ENCODE measurements at places on chromosomes 3 and 15.

- no peak for DNase-seq
Observed at GRCh38 chr3:71125738-71126137, 457.8 kb downstream of the FOXP1 start.

DNA sequence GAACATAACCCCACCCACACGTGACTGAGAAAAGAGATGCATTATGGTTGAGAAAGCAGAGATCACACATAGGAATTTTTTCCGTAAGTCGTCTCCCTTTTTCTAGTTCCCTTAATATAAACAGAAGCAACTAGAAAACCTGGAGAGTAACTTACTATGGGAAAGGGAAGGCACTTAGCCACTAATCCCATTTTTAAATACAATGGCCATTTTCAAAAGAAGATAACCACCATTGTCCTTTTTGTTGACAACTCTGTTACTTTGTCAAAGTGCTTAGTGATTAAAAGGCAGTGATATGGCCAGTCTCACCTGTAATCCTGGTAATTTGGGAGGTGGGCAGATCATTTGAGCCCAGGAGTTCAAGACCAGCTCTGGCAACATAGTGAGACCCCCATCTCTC is 184.4 kb upstream of the UMPS start:
- DNase-seq, result no peak

DNA sequence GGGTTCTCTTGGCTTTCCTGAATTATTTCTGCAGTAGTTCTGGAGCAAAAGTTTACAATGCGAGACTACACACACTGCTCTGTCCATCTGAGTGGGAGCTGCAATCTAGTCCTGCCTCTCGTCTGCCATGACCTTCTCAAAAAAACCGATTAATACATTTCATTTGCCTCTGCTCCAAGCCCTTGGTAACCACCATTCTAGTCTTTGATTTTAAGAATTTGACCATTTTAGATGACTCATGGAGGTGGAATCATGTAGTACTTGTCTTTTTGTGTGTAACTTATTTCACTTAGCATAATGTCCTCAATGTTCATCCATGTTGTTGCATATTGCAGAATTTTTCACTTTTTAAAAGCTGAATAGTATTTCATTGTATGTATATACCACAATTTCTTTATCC is 356.9 kb downstream of the SV2B start:
- peak; percentile 48 for DNase-seq

- DNase-seq, result no peak
Observed at GRCh38 chr3:99863588-99863987, 45.9 kb downstream of the CMSS1 start.

DNA sequence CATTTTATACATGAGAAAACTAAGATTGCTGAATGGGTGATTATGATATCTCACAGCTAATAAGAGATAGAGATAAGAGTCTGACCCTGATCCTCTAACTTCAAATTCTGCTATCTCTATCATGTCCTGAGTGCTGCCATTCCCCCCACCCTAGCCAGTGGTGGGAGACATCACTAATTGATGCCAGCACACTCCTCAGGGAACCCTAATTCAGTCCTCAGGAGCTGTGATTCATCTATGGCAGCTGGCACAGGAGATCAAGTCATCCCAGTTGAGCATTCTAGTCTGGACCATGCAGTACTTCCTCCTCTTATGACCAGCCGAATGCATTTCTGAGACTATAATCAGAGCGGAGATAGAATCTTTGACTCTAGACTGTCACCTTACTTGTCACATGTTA is 71.9 kb downstream of the SYNM start:
- DNase-seq, result no peak

GRCh38 chr15:55118344-55118870 is 78.3 kb downstream of the RSL24D1 start:
- no peak for DNase-seq

- DNase-seq, result no peak
Observed at GRCh38 chr15:78242128-78242527, 7.8 kb upstream of the ACSBG1 start.

DNA sequence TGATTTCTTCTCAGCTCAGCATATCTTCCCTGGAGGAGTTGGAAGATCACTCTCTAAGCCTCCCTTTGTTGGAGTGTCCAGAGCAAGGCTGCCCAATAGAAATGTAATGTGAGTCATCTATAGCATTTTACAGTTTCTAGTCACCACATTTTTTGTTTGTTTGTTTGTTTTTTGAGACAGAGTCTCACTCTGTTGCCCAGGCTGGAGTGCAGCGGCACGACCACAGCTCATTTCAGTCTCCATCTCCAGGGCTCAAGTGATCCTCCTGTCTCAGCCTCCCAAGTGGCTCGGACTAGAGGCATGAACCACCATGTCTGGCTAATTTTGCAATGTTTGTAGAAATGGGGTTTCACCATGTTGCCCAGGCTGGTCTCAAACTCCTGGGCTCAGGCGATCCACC is 21.3 kb downstream of the KLHL6 start:
- DNase-seq, result peak; percentile 12

DNA sequence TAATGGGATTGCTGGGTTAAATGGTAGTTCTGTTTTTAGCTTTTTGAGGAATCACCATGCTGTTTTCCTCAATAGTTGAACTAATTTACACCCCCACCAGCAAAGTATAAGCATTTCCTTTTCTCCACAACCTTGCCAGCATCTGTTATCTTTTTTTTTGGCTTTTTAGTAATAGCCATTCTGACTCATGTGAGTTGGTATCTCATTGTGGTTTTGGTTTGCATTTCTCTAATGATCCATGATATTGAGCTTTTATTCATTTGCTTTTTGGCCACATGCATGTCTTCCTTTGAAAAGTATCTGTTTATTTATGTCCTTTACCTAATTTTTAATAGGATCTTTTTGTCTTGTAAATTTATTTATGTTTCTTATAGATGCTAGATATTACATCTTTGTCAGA is 288.2 kb downstream of the EPHA6 start:
- DNase-seq, result peak; percentile 9

GRCh38 chr3:40847551-40847992 is 322.8 kb downstream of the ZNF621 start:
- DNase-seq, result peak; percentile 88

- peak; percentile 52 for DNase-seq
Observed at GRCh38 chr3:67646586-67647234, 7.7 kb downstream of the SUCLG2 start.

DNA sequence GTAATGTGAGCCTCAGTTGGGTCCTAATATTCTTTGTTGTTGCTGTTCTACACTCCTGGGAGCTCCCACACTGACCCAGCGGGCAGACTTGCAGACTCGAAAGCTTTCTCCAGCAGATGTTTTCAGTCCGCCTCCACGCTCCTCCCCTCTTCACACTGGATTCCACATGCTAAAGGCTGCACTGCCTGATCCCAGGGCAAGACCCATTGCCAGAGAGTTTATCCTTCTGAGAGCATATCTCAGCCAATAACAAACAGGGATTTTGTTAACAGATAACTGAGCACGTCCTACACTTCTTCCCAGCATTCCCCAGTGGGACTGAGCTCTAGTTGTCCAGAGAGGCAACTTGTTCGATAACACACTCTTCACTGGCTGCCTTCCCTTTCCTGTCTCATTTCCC is 8.0 kb upstream of the COL6A6 start:
- no peak for DNase-seq

GRCh38 chr3:139226731-139227130 is 117.1 kb upstream of the MRPS22 start:
- no peak for DNase-seq

DNA sequence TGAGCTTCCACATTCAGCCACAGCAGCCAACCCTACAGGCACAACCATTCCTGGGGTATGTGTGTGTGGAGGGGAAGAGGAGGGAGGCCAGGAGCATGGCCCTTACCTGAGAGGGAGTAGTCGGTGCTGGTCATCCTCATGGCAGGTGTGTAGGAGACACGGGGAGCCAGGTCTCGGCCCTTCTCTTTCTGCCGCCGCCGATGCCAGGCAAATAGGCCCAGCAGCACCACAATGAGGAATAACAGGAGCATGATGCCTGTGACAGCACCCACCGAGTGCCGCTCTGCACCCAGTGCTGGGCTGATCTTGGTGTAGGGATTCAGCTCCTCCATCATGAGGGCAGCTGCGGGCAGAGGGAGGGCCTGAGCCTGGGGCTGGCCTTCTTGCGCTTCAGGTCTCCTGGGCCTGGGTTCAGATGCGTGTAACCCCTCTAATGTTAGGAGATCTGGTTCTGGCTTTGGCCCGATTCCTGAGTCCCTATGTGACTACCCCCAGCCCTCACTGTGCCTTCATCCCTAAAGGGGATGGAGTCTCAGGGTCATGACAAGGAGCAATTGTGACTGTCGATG is 44.4 kb downstream of the RAB11A start:
- no peak for DNase-seq

- no peak for DNase-seq
Observed at GRCh38 chr3:52233968-52234367, 5.0 kb downstream of the TWF2 start.

DNA sequence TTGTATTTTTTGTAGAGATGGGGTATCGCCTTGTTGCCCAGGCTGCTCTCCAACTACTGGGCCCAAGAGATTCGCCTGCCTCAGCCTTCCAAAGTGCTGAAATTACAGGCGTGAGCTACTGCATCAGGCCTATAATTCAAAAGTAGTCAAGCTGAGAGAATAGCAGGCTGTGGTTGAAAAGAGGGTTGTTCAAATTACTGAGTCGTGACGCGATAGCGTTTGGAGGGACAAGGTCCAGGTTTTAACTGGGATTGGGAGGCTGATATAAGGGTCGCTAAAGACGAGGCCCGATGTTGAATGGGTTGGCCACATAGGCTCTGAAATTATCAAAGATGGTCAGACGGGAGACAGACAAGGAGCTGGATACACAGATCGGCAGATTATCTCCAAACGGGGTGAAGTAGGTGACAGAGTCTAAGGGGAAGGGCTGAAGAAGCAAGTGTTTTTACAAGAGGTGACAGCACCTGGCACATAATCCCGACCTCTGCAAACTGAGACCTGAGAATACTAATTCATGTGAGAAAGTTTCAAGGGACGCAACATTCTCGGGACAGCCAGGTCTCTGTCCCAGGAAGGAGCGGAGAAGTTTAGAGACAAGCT is 759 bp upstream of the ARID3B start:
- DNase-seq, result peak; percentile 24

GRCh38 chr3:106092792-106093191 is 224.0 kb upstream of the CBLB start:
- DNase-seq, result no peak

- no peak for DNase-seq
Observed at GRCh38 chr3:76871655-76872054, 168.2 kb upstream of the ROBO2 start.

GRCh38 chr15:64515196-64515595 is 54.8 kb downstream of the ZNF609 start:
- no peak for DNase-seq

DNA sequence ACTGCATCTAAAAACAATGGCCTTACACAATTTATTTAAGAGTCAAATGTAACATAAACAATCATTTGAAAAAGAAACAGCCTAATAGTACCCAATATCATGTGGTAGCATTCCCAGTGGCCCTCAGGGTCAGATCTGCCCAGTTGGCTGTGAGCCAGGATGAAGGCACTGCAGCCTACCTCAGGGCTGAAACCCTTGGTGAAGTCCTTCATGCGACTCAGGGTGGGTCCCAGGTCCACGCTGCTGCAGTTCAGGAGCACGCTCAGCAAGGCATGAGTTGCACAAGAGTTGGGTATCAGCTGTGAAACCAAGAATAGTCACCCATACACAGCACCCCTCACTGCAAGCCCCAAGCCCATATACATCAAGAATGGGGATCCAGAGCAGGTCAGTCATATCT is 37.1 kb downstream of the SEMA3G start:
- DNase-seq, result no peak

DNA sequence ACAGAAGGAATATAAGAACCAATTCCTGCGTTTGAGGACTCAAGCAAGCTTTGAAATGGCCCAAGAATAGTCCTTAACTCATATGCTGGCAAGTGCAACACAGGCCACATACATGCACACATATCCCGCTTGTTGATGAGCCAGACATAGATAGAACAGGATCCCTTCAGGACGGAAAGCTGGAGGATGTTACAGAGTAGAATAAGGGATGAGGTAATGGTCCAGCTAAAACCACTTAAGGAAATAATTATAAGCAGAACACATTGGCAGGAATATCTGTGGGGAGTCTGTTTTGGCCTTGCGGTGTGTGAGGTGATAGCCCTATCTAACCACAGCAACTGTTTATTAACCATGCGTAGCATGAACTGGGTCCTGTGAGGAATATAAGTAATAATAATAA is 25.0 kb downstream of the SCG3 start:
- no peak for DNase-seq

GRCh38 chr3:1288805-1289494 is 196.1 kb downstream of the CNTN6 start:
- DNase-seq, result no peak

- no peak for DNase-seq
Observed at GRCh38 chr15:62474771-62475124, 309.7 kb upstream of the C2CD4B start.

DNA sequence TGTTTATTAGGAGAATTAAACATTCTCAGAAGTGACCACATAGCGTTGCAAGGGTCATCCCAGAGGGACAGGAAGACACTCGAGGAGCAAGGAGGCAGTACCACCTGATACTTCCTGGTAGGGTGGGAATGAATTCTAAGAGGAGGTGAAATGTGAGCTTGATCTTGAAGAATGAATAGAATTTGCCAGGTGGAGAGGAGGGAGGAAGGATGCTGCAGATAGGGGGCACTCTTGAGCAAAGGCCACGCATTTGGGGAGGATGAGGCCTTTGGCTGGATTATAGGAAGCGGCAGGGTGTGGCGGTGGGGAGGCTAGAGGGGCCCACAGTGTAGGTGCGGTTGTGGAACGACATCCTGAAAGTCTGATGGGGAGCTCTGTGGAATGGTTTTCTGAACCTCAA is 33.5 kb downstream of the CHCHD6 start:
- no peak for DNase-seq

GRCh38 chr3:13365390-13366379 is 54.4 kb downstream of the NUP210 start:
- DNase-seq, result no peak

GRCh38 chr3:187051724-187052366 is 87.5 kb downstream of the RPL39L start:
- no peak for DNase-seq

DNA sequence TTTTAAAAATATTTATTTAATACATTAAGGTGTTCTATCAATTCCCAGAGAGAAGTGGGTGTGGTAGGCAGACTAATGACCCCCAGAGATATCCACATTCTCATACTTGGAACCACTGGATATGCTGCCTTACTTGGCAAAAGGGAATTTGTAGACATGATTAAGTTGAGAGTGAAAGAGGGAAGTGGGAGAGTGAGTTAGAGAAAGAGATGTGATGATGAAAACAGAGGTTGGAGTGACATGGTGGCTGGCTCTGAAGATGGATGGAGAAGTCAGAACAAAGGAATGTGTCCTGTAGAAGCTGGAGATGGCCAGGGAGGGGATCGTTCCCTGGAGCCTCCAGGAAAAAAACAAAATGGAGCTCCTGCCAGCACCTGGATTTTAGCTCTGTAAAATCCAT is 32.0 kb downstream of the TNFAIP8L3 start:
- no peak for DNase-seq

DNA sequence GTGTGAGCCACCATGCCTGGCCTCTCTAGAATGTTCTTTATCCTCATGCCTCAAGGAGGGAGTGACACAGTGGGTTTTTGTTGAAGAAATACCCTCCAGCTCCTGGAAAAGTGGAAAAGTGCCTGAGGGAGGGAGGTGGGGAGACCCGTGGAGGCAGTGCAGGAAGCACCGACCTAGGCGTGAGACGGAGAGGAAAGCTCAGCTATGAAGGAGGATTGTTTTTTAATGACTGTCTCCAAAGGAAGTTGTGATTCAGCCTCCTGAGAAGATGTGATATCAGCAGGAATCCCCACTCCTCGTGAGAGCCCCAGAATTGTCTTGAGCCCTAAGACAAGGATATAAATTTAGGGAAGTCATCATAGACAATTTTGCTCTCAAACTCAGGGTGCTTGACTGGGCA is 21.7 kb downstream of the RPLP1 start:
- no peak for DNase-seq
